Stimulated activated CD4-positive, alpha-beta T cell treated with anti-CD3 and anti-CD28 coated beads, Interleukin-12 subunit alpha, Interleukin-12 subunit beta, amount 100 ng/mL, for 48 hours (primary cell): ENCODE measurements at places on chromosomes 3 and 15.

DNA sequence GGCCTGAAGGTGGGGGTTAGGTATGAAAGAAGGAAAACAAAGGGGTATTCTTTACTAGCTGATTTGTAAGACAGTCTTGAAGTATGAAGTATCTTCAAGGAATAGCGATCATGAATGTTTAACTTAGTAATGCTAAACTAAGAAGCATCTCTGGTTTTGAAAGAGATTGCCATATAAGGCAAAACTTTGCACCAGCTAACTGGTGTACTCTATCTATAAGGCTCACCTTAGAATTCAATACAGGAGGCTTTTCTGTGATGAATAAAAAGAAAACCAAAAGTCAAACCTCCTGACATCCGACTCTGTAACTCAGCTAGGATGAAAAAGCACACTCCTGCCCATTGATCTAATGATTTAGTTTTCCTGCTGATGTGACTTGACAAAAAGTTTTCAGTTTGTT is 54.7 kb downstream of the FOXP1 start:
- DNase-seq = no peak

- DNase-seq = no peak
These were observed 222.3 kb downstream of the SLCO3A1 start for GRCh38 chr15:92075764-92076163.

GRCh38 chr3:176663837-176664831 is 533.1 kb downstream of the TBL1XR1 start:
- DNase-seq = no peak

DNA sequence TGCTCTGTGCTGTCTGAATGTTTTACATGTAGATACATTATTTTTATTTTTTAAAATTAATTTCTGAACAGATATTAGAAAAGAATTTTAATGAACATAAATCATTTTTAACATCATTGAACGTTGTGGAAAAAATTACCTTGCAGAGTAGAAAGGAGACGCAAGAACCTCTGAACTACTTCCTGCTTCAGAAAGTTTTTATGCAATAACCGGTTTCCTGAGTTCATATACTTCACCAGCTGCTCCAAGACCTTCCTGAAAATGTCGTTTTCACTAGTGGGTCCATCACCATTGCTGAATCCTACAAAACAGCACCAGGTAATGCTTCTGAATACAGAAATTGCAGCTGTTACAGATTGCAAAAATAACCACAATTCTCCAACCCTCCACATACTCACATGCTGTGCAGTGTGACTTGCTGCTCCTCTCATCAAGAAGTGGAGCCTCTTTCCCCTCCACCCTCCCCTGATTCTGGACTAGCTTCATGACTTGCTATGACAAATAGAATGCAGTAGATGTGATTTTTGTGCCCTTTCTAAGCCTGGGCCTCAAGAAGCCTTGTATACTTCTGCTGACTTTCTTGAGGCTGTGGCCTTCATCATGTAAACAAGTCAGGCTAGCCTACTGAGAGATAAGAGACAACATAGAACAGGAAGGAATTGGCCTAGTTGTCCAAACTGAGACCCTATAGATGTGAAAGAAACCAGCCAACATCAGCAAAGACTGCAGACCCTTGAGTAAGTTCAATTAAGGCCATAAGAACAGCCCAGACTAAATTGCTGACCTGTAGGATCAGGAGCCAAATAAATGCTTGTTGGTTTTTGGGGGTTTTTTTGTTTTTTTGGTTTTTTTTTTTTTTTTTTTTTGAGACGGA is 80.4 kb downstream of the TRANK1 start:
- no peak for DNase-seq

- no peak for DNase-seq
These were observed 27.1 kb downstream of the CCNB2 start for GRCh38 chr15:59131969-59132562.

DNA sequence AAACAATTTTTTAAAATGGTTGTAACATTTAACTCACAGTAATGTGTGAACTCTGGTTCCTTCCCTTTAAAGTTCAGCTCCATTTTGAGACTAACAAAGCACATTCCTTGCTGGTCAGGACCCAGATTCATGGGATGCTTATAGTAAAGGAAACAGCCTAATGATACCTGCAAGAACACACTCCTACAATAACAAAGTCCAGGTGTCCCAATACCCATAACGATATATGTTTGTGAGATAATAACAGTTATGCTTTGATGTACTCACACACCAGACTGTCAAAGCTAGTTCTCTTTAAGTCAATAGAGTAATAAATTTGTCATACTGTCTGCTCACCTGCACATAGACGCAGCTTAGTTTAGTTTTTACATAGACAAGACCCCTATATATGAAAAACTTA is 15.9 kb upstream of the CCDC50 start:
- no peak for DNase-seq

GRCh38 chr3:47409688-47410416 is 29.0 kb downstream of the PTPN23 start:
- DNase-seq = no peak

- DNase-seq = no peak
These were observed 3.9 kb upstream of the HHLA2 start for GRCh38 chr3:108292450-108292849.

GRCh38 chr3:138914870-138915502 is 32.0 kb downstream of the FOXL2 start:
- no peak for DNase-seq

DNA sequence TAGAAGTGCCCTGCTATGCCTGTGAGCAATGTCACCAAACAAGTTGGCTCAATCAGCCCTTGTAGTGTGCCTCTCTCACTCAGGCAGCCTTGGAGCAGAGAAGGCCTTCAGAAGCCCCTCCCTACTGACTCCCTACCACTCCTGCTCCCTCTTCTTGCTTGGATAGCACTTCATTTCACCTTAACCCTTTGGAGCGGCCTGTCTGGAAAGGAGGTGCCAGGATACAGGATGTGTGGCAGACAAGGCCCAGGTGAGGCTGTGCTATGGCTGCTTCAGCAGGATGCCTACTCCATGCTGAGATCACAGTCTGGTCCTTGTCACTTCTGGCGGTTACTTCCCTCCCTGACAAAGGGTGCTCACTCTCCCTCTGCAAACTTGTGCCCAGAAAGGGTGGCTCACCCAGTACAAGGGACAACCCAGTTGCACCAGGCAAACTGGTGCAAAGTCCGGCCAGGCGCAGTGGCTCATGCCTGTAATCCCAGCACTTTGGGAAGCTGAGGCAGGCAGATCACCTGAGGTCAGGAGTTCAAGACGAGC is 1.1 kb downstream of the MON1A start:
- no peak for DNase-seq

- DNase-seq = peak; percentile 37
These were observed 20.6 kb downstream of the SMAD3 start for GRCh38 chr15:67085818-67086636.

DNA sequence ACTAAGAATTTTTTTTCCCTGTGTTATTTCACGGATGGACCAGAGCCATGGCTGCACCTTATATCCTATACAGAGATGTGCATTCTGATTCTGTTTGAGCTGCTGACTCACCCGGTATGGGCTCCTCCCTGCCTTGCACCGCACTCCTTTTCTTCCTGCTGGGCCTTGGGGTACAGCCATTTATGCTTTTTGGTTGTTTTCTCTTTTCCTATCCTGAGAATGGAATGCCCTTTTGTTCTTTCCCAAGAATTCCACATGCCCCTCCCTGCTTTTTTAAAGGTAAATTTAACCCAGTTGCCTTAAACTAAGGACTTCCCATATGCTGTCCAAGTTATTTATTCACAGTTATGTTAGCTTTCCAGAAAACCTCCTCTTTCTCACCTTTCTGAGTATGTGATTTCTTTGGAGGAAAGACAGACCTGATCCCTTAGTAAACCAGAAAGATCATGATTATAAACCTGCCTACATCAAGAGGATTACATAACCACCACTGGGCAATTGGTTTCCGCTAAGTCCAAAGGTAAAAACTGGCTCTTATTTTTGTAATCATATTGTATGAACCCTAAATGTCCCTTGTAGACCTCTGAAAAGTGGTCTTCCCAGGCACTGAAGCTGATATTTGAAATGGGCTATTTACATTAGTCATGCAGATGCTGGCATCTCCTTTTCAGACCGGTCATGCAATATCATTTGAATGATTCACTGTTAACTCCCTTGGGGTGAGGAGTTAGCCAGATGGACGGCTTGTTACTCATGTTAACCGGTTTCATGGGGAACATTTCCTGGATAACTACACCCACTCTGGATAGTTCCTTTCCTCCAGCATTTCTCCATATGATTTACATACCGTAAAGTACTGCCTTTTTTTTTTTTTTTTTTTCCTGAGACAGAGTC is 45.5 kb downstream of the TMOD3 start:
- DNase-seq = no peak

DNA sequence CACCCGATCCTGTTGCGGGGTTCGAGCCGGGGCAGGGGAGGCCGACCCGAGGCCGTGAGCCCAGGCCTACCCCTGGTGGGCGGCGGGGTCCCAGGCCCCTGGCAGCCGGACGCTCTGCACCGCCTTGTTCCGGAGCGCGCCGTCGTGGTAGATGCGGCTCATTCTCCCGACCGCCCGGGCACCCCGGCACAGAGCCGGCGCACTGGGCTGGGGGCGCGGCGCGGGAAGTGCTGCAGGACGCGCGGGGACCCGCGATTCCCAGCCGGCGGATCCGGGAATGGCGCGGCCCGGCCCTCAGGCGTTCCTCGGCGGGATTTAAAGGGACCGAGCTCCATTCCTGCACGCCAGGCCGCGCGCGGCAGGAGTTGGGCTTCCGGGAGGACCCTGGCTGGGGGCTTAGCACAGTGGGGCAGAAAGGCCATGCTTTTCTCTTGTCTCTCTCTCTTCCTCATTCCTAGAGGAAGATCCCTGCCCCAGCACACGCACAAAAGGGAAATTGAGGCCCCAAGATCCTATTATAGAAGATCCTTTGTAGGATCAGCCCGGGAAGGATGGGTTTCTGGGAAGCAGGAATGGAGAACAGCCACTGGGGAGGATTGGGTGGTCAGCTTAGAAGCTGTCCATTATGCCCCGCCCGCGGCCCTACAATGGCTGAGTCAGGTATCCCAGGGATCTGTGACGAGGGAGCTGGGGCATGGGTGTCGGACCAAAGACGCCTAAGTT is at the start of gene ARPIN:
TSS of gene ARPIN (minus strand) at position 279 of the 723 bp plus-strand sequence. CDS start at position 162, 117 bp downstream.
- no peak for DNase-seq

DNA sequence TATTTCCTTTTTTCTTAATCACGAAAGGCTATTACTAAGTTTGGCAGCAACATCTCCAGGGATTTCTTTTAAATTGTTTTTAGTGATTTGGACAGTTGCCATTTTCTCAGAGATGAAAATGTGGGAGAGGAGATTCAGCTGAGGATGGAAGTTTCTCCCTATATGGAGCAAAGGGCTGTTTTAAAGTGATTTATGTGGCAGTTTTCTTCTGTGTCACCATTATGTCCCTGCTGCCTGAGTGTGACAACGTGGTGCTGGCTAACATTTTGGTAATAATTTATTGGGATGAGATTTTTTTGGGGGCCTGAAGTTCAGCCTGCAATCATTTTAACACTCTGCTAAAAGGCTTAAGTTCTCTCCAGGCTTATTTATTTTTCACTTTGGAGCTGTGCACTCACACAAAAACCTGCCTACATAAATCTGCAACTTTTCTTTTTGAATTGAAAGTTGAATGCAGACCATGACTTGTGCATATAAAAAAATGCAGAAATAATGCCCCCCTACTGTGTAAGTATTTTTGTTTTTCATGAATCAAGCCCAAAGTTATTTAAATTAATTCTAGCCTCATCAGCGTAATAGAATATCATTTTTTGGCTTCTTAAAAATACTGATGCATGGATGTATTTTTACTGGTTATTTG is 210.9 kb downstream of the ZIC1 start:
- DNase-seq = no peak

DNA sequence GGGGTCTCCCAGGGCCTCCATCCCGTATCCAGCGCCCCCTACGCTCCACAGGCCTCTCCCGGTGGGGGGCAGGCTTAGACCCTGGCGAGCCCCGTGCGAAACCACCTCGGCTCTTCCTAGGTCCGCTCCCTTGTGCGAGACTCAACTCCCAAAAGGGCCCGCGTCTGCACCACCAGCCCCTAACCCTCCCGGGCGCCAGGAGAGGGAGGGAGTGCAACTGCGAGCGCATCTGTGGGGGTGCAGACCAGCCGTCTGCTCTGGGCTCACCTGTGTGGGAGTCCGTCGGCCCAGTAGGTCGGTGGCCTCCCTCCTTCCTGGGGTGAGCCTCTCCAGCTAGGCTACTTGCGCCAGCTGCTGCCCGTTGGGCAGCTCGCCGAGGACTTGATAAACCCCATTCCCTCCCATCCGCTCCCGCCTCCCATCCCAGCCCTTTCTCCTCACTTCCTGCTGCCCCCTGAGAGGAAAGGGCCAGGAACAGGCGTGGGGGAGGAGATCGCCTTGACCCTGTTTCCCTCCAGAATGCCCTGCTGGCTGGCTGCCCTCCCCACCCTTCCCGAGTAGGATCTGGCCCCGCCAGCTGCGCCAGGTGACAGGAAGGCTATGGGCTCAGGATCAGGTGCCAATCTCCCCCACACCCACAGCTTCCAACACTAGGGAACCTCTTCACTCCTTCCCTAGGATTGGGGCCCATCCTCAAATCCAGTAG is at the start of gene HYAL2:
TSS of gene HYAL2 (minus strand) at position 360 of the 706 bp plus-strand sequence. CDS start 2,256 bp downstream, outside the sequence.
- no peak for DNase-seq

- no peak for DNase-seq
These were observed 32.3 kb downstream of the PDZRN3 start for GRCh38 chr3:73592154-73593144.

DNA sequence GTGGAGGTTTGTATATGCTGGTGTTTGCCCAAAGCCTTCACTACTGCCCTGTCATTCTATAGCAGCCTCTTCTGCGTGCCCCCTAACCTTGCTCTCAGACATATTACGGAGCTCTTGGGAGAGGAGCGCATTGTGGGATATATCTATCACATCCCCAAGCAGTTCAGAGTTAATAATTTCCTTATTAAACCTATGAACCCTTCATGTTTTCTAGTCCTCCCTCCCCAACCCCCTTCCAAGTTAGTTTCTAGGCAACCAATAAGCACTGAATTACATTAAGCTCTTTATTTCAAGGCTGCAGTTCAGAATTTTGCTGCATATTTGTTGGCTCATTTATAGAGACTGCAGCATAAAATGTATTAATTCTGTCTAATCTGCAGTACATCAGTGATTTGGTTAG is 57.3 kb upstream of the GRM7 start:
- DNase-seq = no peak

DNA sequence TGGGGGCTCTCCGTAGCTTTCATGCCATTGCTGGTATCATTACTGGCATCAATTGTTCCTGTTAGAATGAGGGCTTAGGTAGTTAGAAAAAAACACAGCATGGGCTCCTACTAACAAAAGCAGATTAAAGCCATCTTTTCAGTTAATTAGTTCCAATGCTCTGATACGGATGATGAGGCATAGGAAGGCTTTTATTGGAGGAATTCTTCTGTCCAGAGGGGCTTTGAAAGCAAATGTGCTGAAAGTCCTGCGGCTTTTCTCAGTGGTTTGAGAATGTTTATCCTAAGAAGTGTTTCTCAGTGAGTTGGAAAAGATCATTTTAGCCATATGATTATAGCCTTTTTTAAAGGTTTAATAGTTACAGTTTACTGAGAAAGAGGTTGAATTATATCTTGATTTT is 198.5 kb downstream of the THSD4 start:
- DNase-seq = no peak

GRCh38 chr3:45932112-45932511 is 11.2 kb upstream of the CXCR6 start:
- no peak for DNase-seq
